Activated T-helper 2 cell treated with anti-CD3 and anti-CD28 coated beads, Interferon-gamma antibody, Interleukin-2, Interleukin-4, amounts not matched to agents 10 μg/mL and 5 μg/mL and 100 μg/mL, durations not matched to agents 14 hours and 24 hours and 36 hours (primary cell): ENCODE measurements at places on chromosomes 11 and 22. TPM values are rescaled to one million over a fixed set of nuclear protein-coding genes. Genes with fewer than 3 reads are reported as not detected.

DNA sequence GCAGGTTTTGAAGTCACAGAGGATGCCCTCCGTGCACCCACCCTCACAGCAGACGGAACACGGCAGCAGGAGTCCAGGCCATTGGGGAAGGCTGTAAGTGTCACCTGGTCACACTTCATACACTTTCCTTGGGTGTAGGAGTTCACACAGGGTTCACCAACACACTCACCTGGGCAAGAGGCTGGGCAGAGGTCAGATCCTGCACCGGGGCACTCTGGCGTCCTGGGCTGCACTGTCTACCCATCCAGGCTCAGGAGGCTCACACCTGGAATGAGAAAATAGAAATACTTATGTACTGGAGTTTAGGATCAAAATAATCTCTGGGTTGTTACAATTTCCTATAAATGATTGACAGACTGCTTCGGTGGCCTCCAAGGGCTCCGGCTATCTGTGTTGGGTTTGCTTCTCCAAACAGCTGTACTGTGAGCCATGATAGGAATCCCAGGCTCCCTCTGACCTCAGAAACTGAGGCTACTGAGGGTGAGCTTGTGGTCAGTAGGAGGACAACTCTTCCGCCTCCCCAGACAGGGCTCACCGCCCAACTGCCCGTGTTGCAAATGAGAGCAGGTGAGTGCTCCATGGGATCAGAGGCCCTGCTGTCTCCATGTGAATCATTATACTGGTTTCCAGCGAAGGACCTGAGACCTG lies 20.1 kb upstream of the CARS1 start:
- no peak for DNase-seq
- H3K27me3 ChIP-seq: peaks cover 9% of the 10 kb centered on the region
- no peak overlapping the region for H3K27ac ChIP-seq
- no peaks in the 10 kb centered on the region for H3K4me1 ChIP-seq

DNA sequence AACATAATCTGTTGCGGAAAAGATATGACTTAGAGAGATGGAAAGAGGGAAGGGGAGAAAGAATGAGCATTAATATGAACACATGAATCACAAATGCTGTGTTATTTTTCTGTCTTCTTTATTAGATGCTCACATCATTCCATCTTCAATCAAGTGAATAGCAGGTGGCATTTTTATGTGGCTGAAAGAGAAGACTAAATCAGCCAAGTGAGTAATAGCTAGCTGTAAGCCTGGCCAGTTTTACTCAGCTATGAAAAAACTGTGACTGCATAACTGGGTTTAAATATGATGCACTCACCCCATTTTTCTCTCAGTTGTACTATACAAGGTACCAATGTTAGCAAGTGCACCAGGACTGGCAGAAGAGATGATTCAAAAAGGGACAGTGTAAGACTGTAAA lies 571.1 kb downstream of the JRKL start:
- no peaks in the 10 kb centered on the region for H3K36me3 ChIP-seq
- no peak overlapping the region for H3K4me3 ChIP-seq
- H3K4me1 ChIP-seq: no peaks in the 10 kb centered on the region
- H3K27me3 ChIP-seq: no peaks in the 10 kb centered on the region

GRCh38 chr22:45891471-45891995 lies 85.4 kb downstream of the WNT7B start:
- no peak for DNase-seq
- no peaks in the 10 kb centered on the region for H3K4me1 ChIP-seq
- no peak overlapping the region for H3K27ac ChIP-seq
- no peak overlapping the region for H3K4me3 ChIP-seq
- no peaks in the 10 kb centered on the region for H3K36me3 ChIP-seq
- H3K27me3 ChIP-seq: no peaks in the 10 kb centered on the region

GRCh38 chr11:130096823-130097222 lies 27.1 kb downstream of the APLP2 start:
- H3K27ac ChIP-seq: no peak overlapping the region
- no peaks in the 10 kb centered on the region for H3K36me3 ChIP-seq
- H3K4me3 ChIP-seq: no peak overlapping the region
- DNase-seq: no peak

- DNase-seq: no peak
- H3K4me3 ChIP-seq: no peak overlapping the region
- no peaks in the 10 kb centered on the region for H3K36me3 ChIP-seq
- H3K27me3 ChIP-seq: peaks cover 24% of the 10 kb centered on the region
These were observed 98.8 kb downstream of the PKNOX2 start for GRCh38 chr11:125263268-125263790.

- no peaks in the 10 kb centered on the region for H3K27me3 ChIP-seq
- no peak overlapping the region for H3K4me3 ChIP-seq
- DNase-seq: no peak
- H3K27ac ChIP-seq: no peak overlapping the region
These were observed 23.3 kb downstream of the ARL14EP start for GRCh38 chr11:30346068-30346688.

- no peaks in the 10 kb centered on the region for H3K27me3 ChIP-seq
- peak; percentile 78 for DNase-seq
- peaks cover 36% of the 10 kb centered on the region for H3K4me1 ChIP-seq
- H3K27ac ChIP-seq: peak overlapping the region; percentile 99
- peak overlapping the region; percentile 89 for H3K4me3 ChIP-seq
- peaks cover 61% of the 10 kb centered on the region for H3K36me3 ChIP-seq
These were observed 5.6 kb downstream of the RGL4 start for GRCh38 chr22:23696326-23696851.

DNA sequence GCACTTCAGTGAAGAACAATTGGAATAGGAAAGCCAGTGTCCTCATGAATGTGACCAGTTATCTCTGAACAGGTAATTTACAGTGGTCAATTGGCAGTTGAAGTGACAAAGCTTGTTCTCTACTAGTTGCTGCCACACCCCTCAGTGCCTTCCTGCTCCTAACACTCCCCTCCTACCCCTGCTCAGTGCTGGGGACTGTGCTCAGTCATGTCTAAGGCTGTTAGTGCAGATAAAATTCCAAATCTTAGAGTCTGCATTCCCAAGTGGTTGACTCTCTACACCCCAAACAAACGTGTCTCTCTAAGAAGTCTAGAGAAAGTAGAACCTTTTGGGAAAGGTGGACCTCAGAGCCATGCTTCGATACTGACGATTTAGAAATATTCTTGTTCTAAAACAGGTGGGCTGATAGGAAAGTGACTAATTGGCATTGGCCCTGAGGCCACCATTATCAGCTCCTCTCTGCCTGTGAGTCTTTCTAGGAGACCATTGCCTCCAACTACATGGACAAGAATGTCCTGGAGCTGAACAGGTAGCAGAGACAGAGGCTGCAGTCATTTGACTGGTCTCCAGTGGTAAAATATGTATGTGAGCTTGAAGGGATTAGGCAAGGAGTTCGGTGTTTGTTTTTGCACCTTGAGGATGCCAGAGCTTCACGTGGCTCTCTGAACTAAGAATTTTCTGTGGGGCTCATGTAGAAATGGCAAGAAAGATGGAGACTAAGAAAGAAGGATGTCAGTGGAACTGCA lies 22.1 kb upstream of the NNMT start:
- no peaks in the 10 kb centered on the region for H3K36me3 ChIP-seq
- H3K27ac ChIP-seq: no peak overlapping the region
- no peak overlapping the region for H3K4me3 ChIP-seq
- H3K4me1 ChIP-seq: no peaks in the 10 kb centered on the region

GRCh38 chr11:84780689-84781293 lies 846.4 kb downstream of the DLG2 start:
- no peaks in the 10 kb centered on the region for H3K27me3 ChIP-seq
- H3K36me3 ChIP-seq: no peaks in the 10 kb centered on the region
- H3K27ac ChIP-seq: no peak overlapping the region
- H3K4me1 ChIP-seq: no peaks in the 10 kb centered on the region
- no peak for DNase-seq
- no peak overlapping the region for H3K4me3 ChIP-seq

DNA sequence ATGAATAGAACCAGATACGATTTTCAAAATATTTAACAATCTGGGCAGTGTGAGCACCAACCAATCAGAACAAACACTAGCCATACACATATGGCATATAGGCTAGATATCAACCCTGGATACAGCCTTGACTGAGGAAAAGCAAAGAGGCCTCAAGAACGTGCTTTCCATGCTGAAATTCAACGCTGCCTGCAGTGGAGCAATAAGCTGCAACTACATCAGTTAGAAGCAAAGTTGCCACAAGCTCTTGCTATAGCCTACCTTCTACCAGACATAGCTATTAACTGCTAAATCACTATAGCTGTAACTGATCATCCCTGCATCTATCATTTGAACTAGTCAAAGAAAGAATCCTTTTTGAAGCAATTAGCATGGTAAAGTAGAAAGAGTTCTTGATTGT lies 42.5 kb downstream of the DENND5A start:
- H3K4me3 ChIP-seq: no peak overlapping the region
- no peaks in the 10 kb centered on the region for H3K27me3 ChIP-seq
- DNase-seq: no peak
- H3K4me1 ChIP-seq: peaks cover 6% of the 10 kb centered on the region
- H3K27ac ChIP-seq: no peak overlapping the region

DNA sequence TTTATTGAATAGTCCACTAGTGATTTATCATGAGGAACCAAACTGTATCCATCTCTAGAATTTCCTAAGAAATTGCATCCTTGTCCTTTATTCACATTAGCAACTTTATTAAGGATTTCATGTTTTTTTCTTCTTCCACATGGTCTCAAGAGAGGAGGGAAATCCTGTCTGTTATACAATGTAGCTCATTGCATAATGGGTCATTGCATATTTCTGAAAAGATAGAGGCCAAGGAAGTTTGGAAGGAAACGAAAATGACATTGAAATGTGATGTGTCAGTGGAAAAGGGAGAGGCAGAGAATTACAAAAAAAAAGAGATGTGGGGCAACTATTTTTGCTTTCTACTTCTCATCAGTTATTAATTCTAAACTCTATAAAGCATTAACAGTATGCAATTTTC lies 353.1 kb downstream of the METTL15 start:
- no peaks in the 10 kb centered on the region for H3K36me3 ChIP-seq
- no peaks in the 10 kb centered on the region for H3K4me1 ChIP-seq
- H3K27ac ChIP-seq: no peak overlapping the region
- H3K27me3 ChIP-seq: no peaks in the 10 kb centered on the region

GRCh38 chr11:115135936-115136335 lies 368.3 kb downstream of the CADM1 start:
- no peak for DNase-seq
- H3K4me3 ChIP-seq: no peak overlapping the region
- H3K27me3 ChIP-seq: peaks cover 5% of the 10 kb centered on the region
- no peaks in the 10 kb centered on the region for H3K4me1 ChIP-seq

DNA sequence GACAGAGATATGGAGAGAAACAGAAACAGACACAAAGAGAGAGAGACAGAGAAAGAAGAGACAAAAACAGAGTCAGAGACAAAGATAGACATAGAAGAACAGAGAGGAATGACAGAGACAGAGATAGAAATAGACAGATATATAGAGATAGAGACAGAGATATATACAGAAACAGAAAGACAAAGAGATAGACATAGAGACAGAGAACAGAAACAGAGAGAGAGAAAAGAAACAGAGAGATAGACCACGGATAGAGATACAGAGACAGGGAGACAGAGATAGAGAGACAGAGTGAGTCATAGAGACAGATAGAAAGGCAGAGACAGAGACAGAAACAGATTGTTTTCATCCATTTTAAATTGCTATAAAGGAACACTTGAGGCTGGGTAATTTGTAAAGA lies 12.3 kb upstream of the MPEG1 start:
- peaks cover 5% of the 10 kb centered on the region for H3K4me1 ChIP-seq
- H3K36me3 ChIP-seq: no peaks in the 10 kb centered on the region
- no peak for DNase-seq
- H3K4me3 ChIP-seq: no peak overlapping the region
- H3K27me3 ChIP-seq: peaks cover 16% of the 10 kb centered on the region

GRCh38 chr22:38016182-38017151 lies 32.1 kb upstream of the SOX10 start:
- DNase-seq: no peak
- H3K36me3 ChIP-seq: no peaks in the 10 kb centered on the region
- no peaks in the 10 kb centered on the region for H3K4me1 ChIP-seq
- H3K27ac ChIP-seq: no peak overlapping the region

DNA sequence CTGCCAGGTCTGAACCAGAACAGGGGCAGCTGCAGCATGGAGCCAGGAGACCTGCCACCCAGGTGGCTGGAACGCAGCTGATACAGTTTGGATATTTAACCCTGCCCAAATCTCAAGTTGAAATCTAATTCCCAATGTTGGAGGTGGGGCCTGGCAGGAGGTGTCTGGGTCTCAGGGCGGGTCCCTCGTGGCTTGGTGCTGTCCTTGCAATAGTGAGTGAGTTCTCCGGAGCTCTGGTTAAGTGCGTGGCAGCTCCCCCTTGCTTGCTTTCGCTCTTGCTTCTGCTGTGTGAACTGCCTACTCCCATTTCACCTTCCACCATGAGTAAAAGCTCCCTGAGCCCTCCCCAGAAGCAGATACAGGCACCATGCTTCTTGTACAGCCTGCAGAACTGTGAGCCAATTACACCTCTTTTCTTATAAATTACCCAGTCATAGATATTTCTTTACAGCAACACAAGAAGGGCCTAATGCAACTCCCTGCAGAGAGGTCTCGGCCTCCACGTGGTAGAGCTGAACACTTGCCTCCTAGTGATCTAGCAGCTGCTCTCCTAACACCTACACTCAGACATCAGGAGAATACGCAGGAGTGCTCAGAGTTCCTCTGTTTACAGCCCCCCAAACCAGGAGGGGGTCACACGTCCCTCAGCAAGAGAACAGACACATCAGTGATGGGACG lies 203.7 kb downstream of the CTTN start:
- no peak overlapping the region for H3K27ac ChIP-seq
- H3K36me3 ChIP-seq: no peaks in the 10 kb centered on the region
- DNase-seq: no peak
- H3K4me1 ChIP-seq: no peaks in the 10 kb centered on the region

DNA sequence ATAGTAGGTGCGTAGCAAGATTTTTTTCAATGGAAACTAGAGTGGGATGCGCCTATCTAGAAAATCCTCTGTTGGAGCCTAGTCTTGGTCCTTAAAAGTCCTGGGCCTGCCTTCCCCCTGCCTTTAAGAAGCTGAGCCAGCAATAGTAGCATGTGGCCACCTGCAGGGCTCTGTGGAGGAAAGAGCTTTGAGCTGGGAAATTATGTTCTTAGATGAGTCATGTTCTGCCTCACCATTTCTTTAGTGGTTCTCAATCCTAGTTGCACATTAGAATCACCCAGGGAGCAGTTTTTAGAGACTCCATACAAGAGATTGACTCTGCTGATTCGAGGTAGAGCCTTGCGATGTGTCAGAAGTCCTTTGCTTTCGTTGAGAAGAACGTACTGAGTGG lies 133.5 kb downstream of the COMMD9 start:
- no peaks in the 10 kb centered on the region for H3K4me1 ChIP-seq
- no peak overlapping the region for H3K4me3 ChIP-seq
- peaks cover 10% of the 10 kb centered on the region for H3K27me3 ChIP-seq
- no peaks in the 10 kb centered on the region for H3K36me3 ChIP-seq
- no peak for DNase-seq

GAL3ST1 gene
- total RNA-seq: not detected in 2 replicates

MPPED1 gene
- not detected in 2 replicates for total RNA-seq

PYGM gene
- 1.9 and 2.0 TPM in 2 replicates for total RNA-seq

NPAS4 gene
- total RNA-seq: 0.09 and 0.16 TPM in 2 replicates

C1QTNF5 gene
- total RNA-seq: not detected in 2 replicates

DGCR6 gene
- 0.87 and 1.2 TPM in 2 replicates for total RNA-seq

CPT1A gene
- total RNA-seq: 45.5 and 46.6 TPM in 2 replicates
